Foreskin fibroblast (primary cell): ENCODE measurements at places on chromosomes 16 and 17.
A peak's percentile ranks its signal among the peaks of the same experiment; 100 is the strongest.

GRCh38 chr16:54077050-54077821, 209.4 kb downstream of the IRX3 start:
- DNase-seq: peak; percentile 69

DNA sequence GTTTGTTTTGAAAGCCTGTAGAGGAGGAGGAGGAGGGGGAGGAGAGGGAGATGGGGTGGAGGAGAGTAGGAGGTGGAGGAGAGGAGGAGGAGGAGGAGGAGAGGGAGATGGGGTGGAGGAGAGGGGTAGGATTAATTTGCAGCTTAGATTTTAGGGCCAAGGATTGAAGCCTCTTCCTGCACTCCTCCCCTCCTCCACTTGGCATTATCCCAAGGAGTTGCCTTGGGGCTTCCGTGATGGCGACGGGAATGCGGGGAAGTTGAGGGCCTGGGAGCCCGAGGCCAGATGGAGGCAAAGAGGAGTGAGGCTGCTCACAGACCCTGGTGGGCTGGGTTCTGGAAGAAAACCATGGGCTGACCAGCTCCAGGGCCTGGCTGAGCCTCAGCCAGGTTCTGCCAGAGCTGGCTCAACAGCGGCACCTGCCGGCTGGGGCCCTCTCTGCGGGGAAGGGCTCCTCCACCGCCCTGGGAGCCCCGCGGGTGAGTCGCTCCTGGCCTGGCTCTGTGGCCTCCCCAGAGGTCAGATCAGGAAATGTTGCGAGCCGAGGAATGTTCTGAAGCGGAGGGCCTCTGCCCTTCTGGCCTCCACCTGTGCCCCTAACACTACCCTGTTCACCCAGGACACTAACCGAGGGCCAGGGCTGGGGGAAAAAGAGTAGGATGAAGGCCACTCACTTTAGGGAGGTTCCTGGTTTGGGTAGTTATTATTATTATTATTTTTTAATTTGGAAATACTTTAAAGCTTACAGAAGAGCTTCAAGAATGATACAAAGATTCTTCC, 23.9 kb upstream of the FMNL1 start:
- peak; percentile 81 for DNase-seq

DNA sequence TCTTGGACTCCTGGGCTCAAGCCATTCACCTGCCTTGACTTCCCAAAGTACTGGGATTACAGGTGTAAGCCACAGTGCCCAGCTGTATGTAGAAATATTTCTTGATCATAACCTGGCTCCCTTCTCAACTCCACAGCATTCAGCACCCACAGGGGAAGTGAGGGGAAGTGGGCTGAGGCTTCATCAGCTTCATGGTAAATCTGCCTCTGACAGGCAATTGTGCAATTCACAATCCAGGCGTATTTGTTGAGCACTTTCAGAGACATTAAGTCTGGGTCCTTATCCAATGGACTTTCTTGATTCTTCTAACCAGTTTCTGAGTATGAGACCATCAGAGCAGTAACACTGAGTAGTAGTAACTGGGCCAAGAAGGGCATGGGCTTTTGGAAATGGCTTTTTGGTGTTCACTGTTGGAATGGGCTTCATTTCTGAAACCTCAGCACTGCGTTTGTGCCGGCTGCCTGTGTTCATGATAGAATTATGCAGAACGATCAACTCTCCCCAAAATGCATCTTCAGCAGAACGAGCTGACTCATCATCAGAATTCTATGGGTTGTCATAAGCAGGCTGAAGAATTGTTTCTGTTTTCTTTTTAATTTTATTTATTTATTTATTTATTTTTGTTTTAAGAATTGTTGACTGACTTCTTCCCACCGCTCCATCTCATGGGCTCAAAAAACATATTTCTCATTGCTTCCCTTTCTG, 28.9 kb downstream of the FAM20A start:
- no peak for DNase-seq

GRCh38 chr17:55351226-55351625, 70.4 kb downstream of the MMD start:
- no peak for DNase-seq

DNA sequence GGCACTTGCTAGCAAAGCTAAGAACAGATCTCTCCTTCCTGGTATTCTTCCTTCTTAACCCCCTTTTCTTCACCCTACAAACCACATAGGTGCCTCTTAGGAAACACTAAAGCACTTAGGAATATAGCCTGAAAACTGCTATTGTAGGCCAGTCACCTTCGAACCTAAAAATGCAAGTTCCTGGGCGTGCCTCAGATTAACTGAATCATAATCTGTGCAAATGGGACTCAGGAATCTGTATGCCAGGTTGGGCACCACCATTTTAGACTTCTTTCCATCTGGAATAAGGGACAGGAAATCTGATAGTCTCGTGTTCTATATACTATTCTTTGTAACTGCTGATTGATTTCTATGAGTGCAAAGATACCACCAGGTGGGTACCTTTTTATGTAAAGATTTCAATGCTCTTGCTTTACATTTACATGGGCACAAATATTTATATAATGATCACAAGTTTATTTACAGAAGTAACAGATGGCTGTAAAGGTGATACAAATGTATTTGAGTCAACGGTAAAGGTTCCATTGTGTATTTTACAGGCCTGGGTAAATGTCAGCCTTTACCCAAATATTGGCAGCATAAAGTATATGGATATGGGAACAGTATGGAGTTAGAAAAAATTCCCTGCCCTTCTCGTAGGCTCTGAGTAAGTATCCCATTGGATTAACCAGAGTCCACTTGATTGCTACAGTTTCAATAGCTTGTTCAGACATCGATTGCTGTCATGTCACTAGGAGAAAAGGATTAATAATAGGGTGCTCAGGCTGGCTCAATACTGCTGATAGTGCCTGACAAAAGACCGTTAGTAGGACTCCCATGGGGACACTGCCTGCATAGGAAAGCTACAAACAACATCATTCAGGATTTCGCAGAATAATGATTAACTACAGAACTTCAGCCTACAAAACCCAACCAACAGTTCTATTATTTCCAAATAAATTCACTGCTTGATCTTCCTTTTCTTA, 124.7 kb downstream of the SNX11 start:
- DNase-seq: no peak

DNA sequence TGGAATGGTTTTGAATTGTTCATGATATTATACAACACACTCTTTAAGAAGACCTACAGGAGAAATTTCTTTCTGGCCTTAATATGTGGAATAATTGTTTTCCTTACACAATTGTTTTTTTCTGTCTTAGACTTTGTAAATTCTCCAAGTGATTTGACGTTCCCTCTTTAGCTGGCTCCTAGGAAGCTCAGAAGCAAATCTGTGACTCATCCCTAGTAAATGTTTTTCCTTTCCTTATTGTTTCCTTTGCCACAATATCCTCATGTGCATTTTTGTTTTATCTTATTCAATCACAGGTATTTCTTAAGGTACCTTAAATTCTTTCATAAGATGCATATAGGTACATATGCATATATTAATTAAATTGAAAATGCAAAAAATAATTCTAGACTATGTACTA, 13.5 kb downstream of the KIAA0753 start:
- no peak for DNase-seq

- peak; percentile 72 for DNase-seq
Measured at GRCh38 chr17:64658931-64659330, 3.2 kb downstream of the SMURF2 start.

GRCh38 chr17:57707892-57708291, 37.2 kb downstream of the CCDC182 start:
- peak; percentile 10 for DNase-seq

GRCh38 chr17:80833952-80834892, 157.4 kb upstream of the CHMP6 start:
- DNase-seq: peak; percentile 92

GRCh38 chr17:50185631-50186471, 15.6 kb downstream of the COL1A1 start:
- DNase-seq: peak; percentile 64

DNA sequence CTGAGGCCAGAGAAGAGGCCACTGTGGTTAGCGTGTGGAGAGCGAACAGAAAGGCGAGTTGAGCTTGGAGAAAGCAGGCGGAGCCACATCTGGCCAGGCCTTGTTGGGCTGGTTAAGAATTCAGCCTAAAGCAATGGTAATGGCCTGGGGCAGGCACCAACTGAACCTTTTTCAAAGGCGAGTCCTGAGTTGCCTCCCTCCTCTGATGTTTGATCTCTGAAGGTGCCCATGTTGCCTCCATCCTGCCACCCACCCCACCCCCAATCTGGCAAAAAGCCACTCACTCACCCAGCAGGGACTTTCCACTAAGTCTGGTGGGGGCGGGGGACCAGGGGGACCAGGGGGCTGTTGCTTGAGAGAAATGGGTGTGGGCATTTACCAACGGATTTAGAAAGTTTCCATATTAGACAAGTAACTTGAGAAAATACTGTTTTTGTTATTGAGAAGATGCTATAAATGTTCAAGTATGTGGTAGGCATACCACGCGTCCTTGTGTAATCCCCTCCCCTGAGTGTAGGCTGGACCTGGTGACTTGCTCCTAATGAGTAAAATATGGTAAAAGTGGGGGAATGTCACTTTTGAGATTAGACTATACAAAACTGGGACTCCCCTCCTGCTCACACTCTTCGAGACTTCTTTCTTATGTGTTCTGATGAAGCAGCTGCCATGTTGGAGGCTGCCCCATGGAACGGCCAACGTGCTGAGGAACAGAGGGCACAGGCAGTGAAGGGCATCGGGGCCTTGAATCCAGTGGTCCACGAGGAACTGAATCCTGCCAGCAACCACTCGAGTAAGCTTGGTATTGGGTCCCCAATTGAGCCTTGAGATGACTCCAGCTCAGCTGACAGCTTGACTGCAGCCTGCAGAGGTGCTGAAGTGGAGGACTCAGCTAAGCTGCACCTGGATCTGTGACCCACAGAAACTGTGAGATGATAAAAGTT, 29.9 kb upstream of the TNS4 start:
- no peak for DNase-seq

- DNase-seq: no peak
Measured at GRCh38 chr16:78608305-78608776, 508.9 kb downstream of the WWOX start.

DNA sequence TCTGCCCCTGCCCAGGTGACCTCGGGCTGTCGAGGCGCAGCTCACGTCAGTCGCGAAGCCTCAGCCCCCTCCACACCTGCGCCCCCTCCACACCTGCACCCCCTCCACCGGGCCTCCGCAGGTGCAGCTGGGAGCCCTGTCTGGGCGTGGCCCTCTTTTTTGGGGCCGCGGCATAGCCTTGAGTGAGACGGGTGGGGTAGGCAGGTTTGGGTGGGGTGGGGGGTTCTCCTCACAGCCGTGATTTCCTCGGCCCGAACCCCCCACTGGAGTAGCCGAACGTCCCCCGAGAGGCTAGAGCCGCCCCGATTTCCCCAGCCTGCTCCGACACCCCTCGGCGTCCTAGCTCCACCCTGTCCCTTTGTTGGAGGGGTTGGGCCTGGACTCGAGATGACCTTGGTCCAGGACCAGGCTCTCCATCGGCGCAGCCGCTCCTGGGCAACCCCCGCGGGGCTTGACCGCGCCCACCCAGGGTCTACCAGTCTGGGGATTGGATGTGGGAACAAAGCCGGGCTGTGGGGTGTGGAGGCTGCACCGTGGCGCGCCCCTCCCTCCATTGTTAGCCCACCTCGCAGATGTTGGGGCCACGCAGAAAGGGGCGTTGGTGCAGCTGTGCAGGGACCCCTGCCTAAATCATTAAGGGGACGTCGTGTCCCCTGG, 626 bp downstream of the TUBB3 start:
- no peak for DNase-seq

GRCh38 chr16:48330841-48331192, 54.4 kb downstream of the SIAH1 start:
- no peak for DNase-seq

- no peak for DNase-seq
Measured at GRCh38 chr16:89482150-89482816, 8.1 kb downstream of the ANKRD11 start.

DNA sequence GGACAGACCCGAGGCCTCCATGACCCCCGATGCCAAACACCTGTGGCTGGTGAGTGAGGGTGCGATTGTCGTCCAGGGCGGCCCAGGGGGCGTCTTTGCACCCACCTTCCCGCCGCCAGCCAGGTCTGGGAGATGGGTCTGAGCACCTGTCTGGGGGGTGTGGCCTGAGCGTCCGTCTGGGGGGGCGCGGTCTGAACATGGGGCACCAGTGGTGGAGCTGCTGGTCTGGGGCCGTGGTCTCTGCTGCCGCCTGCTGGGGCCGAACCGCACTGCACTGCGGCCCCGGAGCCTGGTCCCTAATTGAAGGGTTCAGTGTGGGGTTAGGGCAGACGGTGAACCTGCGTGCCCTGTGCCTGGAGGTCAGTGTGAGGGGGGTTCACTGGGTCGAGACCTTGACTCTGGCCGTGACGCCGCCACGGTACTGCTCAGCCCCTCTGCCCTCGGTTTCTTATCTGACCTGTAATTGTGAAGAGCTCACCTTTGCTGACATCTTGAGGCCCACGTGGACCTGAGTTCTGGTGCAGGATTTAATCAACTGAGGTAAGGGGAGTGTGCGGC, 12.6 kb upstream of the TCF25 start:
- peak; percentile 75 for DNase-seq

- no peak for DNase-seq
Measured at GRCh38 chr17:20120836-20121235, 111.7 kb downstream of the SPECC1 start.

- no peak for DNase-seq
Measured at GRCh38 chr17:50277357-50277754, 3.1 kb downstream of the TMEM92 start.

DNA sequence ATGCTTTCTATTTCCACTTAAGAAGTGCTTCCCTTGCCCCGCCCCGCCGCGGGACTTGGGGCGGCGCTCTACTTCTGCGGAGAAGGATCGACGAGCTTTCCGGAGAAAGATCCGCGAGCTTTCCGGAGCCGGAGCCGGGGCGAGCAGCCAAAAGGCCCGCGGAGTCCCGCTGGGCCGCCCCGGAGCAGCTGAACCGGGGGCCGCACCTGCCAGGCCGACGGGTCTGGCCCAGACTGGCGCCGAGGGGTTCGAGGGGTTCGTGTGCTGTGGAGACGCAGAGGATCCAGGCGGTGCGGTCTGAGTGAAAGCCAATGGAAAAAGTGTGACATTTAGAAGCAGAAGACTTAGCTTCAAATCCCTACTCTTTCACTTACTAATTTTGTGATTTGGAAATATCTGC, 50.8 kb downstream of the TBC1D26 start:
- peak; percentile 74 for DNase-seq

- no peak for DNase-seq
Measured at GRCh38 chr16:56732832-56733231, 2.9 kb downstream of the NUP93 start.

GRCh38 chr16:71501547-71501946, 12.4 kb upstream of the ZNF19 start:
- DNase-seq: no peak

GRCh38 chr17:70128727-70129238, 40.5 kb upstream of the KCNJ2 start:
- DNase-seq: no peak
